ENCODE measurements at places on chromosomes 4 and X.

- DNase-seq = no peak
Measured at GRCh38 chr4:26361297-26361696, 40.5 kb downstream of the RBPJ start.

GRCh38 chr4:185852961-185853360, 41.0 kb upstream of the SORBS2 start:
- DNase-seq = no peak

DNA sequence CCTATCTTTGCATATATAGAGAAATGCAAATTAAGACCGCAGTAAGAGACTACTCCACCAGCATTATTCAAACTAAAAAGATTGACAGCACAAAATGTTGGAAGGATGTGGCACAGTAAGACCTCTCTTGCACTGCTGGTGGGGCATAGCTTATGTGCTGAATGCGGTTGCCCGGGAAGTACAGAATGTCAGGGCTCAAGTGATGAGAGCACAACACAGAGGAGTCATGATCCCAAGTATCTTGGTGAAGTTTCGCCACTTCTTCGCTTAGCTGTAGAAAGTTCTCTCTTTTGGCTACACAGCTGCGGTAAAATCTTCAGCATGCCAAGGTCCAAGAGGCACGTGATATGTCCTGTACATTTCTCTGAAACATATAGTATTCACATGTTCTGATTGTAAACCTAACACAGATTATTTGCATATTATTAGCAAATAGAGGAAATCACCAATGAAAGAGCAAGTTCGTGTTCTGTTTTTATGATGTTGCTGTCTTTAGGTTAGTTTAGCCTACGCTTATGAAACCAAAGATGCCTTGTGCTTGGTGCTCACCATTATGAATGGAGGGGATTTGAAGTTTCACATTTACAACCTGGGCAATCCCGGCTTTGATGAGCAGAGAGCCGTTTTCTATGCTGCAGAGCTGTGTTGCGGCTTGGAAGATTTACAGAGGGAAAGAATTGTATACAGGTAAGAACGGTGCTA, 55.0 kb downstream of the HTT-AS start:
- no peak for DNase-seq

DNA sequence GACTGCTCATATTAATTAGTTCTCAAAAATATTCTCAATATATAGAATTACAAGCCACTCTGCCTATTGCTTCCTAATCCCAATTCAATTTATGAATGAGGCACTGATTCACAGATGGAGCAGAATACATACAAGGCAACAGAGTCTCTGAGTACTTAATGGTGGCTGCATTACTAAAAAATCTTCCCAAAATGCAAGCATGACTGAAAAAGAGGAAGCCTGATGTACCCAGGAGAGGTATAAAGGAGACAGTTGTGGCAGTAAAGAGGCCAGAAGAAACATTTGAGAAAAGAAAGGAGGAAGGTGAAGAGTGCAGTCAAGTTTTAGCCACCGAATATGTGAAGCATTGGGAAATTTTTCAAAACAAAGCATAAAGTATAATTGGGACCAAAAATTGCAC, 163.2 kb upstream of the INTU start:
- no peak for DNase-seq

DNA sequence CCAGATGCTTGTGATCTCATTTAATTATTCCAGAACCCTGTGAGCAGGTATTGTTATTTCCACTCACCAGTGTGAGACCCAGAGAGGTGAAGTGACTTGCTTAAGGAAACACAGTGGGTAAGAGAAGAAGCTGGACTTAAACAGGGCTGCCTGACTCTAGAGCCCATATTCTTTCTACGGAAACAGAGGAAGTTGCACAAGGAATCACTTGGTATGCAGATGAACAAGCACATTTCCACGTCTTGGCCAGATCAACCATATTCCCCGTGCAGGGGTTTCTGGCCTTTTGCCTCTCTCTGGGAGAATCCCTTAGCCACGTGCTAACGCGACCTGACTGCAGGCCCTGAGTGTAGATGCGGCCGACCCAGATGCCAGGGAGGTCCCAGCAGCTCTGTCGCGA, 195.5 kb upstream of the ATP6AP2 start:
- DNase-seq = no peak

DNA sequence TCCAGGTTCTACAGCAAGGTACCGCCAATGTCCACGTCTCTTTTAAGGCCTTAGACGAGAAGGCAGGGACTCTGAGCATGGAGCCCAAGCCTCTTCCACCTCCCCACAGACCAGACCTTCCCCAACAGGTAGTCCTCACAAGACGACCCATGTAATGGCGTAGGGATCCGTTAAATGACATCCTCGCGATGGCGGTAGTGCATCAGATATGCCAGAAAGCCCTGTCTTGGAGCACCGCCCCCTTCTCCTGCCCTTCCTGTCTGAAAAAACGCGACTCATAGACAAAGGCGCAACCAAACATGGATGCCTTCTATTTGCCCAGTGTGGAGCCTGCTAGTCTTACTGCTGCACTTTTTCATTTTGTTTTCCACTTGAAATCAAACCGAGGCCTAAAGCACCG, 185.4 kb downstream of the OR13H1 start:
- no peak for DNase-seq

DNA sequence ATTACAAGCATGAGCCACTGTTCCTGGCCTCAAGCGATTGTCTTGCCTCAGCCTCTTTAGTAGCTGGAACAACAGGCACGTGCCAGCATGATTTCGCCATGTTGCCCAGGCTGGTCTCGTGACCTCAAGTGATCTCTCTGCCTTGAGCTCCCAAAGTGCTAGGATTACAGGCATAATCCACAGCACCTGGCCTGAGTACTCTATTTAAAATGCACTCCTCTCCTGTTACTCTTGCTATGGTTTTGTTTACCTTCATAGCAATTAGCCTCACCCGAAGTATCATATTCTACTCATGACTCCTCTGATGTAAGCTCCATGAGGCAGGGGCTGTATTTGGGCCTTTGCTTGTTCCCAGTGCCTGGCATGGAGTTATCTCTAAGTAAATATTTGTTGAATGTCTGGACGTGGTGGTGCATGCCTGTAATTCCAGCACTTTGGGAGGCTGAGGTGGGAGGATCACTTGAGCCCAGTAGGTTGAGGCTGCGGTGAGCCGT, 92.5 kb upstream of the SLC34A2 start:
- DNase-seq = no peak

GRCh38 chr4:112861691-112862674, 187.5 kb upstream of the ANK2 start:
- no peak for DNase-seq

- DNase-seq = no peak
Measured at GRCh38 chr4:55546506-55546755, 278 bp downstream of the CLOCK start.

- no peak for DNase-seq
Measured at GRCh38 chr4:88188738-88189417, 30.4 kb upstream of the ABCG2 start.

DNA sequence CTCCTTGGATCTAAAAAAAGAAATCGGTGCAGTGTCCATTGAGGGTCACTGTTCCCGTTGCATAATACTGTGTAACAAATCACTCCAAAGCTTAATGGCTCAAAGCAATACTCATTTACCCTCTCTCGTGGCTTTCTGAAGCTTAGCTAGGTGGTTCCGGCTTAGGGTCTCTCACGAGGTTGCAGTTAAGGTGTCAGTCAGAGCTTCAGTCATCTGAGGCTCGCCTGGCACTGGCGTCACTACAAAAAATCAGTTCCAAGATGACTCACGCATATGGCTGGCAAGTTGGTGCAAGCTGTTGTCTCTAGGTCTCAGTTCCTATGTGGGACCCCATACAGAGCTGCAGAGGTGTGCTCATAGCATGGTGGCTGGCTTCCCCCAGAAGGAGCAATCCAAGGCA, 91.0 kb downstream of the BEND2 start:
- DNase-seq = no peak

DNA sequence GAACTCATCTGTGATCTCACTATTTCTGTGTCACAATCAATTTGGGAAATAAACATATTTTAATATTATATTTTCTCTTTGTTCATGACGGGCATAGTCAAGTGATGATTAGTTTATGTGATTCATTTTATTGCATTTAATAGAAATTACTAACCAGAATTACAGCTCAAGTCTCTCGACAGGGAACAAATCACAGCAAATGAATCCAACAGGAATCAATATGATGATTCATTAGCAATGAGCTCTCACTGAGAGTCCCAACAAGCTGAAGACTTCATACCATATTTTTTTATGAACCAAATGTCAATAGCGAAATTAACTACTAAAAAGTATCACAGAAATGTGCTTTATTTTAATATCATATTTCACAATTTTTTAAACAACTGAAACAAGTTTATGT, 649.7 kb downstream of the GRID2 start:
- no peak for DNase-seq

DNA sequence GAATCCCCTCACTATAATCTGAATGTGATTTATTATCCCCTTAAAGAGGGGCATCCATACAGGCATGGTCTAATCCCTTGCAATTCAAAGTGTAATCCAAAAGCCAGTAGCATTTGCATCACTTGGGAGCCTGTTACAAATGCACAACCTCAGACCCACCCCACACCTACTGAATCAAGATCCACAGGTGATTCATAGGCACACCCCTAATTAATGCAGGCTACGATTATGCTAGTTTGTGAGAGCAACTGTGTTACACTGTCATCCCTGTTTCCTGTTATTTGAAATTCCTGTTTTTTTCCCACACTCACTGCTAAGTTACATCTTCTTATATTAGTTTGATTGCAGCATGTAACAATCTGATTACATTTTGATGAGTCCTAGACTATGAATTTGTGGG, 120.0 kb downstream of the RAB28 start:
- no peak for DNase-seq

DNA sequence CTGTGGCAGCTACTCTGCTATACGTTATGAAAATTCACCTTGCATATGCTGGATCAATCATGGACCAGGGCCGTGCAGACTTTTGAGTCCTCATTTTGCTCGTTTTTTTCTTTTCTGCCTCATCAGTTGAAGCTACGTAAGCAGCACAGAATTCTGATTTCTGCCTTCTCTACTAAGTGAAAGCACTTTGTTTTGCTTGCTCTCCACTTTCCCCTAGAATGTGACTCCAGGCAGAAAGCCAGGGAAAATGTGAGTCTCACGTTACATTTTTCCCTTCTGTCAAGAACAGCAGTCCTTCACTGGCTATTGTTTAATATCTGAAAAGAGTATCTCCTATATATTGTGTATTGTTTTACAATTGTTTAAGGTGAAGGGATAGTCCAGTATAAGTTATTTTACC, 1840.1 kb downstream of the PCDH7 start:
- peak; percentile 62 for DNase-seq

GRCh38 chr4:92172203-92172602, 131.6 kb upstream of the GRID2 start:
- DNase-seq = peak; percentile 3

DNA sequence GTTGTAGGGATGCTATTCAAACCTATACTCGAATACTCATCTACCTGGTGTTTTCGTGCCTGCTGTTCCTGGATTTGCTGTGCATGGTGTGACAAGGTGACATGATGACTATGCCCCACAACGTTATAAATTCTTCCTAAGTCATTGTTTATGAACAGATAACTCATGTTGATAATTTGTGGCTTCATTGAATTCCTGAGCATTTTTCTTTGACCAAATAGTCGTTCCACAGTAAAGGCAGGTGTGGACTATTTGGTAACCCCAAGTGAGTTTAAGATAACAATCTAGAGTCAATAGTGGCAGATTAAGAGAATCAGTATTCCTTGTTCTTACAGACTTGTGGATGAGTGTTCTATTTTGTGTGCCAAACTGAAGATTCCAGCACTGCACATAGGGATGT, 59.9 kb downstream of the SNX25 start:
- no peak for DNase-seq

DNA sequence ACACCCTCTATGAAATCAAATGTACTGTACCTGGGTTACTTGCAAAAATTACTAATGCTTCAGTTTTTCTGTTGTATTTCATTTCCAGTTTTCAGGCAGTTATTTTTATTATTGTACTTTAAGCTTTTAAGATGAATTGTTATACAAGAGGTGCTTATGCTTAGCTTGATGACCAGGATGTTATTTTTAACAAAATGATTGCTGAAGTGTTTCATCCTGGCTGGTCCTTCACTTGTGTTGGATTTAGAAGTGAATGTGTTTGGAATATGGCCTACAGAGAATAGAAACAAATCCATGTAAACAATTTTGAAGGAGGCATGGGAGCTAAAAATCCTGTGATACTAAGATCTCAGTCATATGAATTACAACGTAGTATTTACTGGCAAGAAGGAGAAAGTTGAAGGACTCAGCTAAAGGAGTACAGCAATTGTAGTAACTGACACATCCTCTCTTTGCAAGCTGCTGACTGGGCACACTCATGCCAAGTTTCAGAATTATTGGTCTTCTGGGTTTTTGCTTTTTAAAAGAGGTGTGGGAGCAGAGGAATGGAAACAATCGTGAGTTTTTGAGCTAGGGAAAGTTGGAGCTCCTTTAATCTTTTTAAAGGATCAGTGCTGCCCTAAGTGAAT, 9.2 kb downstream of the UBE2A start:
- no peak for DNase-seq

DNA sequence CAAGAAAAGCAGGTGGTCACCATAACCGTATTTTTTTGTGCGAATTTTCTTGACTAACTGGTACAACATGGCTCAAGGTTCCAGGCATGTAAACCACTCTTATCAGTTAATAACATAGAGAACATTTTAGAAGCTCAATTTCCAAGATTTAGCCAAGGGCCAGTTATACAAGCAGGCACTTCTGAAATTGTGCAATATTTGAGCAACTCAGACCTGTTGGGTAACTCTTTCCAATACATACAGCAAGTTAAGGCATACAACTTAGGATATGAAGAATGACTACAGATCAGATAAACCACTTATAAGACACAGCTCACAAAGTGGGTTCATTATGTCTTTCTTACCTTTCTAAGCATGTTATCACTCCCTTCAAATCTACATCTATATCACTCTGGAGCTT, 43.9 kb downstream of the ZNF280C start:
- DNase-seq = no peak

GRCh38 chr4:98094118-98094517, 49.2 kb downstream of the STPG2 start:
- no peak for DNase-seq

DNA sequence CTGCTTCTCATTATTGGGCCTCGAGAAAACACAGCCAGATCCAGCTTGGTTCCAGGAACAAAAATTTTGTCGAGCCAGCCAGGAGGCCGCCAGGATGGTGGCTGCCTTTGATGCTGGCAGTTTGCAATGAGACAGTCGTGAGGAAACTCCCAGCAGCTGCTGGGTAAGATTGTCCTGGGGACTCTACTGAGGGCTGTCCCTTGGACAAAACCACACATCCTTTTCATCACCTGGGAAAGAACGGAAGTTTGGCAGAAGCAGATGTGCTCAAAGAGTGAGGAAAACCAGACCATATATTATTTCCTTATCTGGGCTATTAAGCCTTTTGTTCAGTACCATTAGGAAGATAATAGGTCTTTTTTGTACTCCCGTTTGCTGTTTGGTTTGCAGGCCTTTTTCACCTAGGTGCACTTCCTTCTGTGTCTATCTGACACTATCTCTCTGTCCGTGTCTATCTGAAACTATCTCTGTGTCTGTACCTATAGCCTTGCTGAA, 13.4 kb upstream of the PAPSS1 start:
- DNase-seq = no peak
